ENCODE measurements at places on chromosomes 3 and 15.

GRCh38 chr3:122993124-122993978, 34.2 kb downstream of the SEMA5B start:
- DNase-seq, result peak; percentile 62

- no peak for DNase-seq
These were observed 26.7 kb upstream of the TMC3 start for GRCh38 chr15:81400640-81401236.

DNA sequence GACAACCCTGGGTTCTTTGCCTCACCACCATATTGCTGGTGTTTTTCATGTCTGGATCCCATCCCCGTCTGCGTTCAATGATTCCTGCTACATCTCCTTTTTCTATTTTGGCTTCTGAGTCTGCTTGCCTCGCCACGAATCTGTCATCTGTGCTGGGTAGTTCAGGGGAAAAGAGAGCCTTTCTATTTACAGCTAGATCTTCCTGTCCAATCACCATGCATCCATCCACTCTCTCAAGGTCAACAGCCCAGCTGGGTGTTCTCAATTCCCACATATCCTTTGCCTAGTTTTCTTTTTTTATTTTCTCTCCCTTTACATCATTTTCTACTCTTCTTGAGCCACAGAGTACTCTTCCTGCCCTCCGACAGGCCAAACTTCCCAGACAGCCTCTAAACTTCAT, 104.8 kb upstream of the RAD18 start:
- no peak for DNase-seq

DNA sequence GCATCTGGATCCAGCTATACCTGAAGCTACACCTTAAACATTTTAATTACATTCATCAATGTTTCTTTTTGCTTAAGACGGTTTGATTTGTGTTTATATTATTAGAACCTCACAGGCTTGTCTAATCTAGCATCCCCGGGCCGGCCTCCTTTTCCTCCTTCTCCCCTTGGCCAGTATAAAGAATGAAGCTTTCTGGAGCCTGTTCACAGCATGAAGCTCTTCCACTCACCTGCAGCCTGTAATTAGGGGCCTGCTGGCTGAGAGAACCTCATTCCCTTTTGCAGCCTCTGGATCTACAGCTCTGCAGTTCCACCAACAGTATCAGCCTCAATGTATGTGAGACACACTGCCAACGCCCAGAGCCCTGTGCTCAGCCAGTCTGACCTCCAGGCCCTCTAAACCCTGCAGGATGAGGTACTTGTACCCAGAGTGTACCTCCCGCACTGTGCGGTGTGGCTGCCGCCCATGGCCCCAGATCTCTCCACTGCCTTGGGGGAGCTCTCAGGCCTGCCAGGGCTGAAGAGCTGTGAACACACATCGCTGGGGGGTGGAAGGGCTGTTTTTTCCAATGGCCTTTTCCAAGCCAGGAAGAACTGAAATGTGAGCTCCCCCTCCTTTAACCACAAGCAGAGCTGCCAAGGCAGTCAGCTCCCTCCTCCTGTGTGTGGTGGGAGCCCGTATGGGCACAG, 114.7 kb upstream of the ALDH1A3 start:
- DNase-seq, result no peak

GRCh38 chr3:152322756-152323155, 54.0 kb downstream of the MBNL1 start:
- DNase-seq, result no peak

- no peak for DNase-seq
These were observed 9.8 kb upstream of the TXNRD3 start for GRCh38 chr3:126664591-126665214.

GRCh38 chr15:26358708-26359107, 414.2 kb downstream of the GABRB3 start:
- no peak for DNase-seq

- no peak for DNase-seq
These were observed 2.3 kb downstream of the RBM5 start for GRCh38 chr3:50090984-50091383.

- DNase-seq, result no peak
These were observed 285.1 kb downstream of the CHL1 start for GRCh38 chr3:481680-482079.

GRCh38 chr15:89664441-89665350, 9.4 kb upstream of the KIF7 start:
- DNase-seq, result no peak

GRCh38 chr3:133074977-133075376, 36.8 kb downstream of the TMEM108 start:
- DNase-seq, result no peak

- DNase-seq, result no peak
These were observed 195.9 kb upstream of the TBC1D5 start for GRCh38 chr3:17938313-17938712.

- DNase-seq, result no peak
These were observed 910 bp upstream of the ABHD6 start for GRCh38 chr3:58236527-58237237.

DNA sequence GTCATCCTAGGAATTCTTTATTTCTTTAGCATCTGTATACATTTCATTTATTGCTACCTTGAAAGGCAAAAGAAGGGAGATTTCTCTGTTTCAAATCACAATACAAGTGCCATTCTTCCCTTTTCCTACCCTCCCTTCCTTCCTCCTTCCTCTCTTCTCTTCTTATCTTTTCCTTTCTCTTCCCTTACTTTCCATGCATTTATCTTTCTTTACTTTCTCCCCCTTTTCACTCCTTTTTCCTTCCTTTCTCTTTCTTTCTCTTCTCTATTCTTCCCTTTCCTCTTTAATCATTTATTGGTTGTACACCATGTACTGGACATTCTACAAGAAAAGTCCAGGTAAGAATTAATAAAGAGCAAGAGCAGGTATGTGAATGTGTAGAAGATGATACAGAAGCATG, 251.0 kb upstream of the PEX5L start:
- no peak for DNase-seq

GRCh38 chr3:12751571-12751970, 7.5 kb downstream of the TMEM40 start:
- DNase-seq, result no peak
